ENCODE measurements at places on chromosomes 5 and 9. TPM values are rescaled to one million over a fixed set of nuclear protein-coding genes. Genes with fewer than 3 reads are reported as not detected.

CORO2A gene
- under 0.01 TPM for total RNA-seq

UBE2QL1 gene
- total RNA-seq, result not detected

F12 gene
- total RNA-seq, result under 0.01 TPM

AK8 gene
- total RNA-seq, result 0.26 TPM

OLFM1 gene
- total RNA-seq, result 2.0 TPM

GLIPR2 gene
- total RNA-seq, result 47.8 TPM

GRCh38 chr9:81777482-81777881 is 88.1 kb upstream of the TLE1 start:
- DNase-seq, result no peak

GRCh38 chr5:79181419-79182022 is 54.4 kb upstream of the JMY start:
- peak; percentile 21 for DNase-seq

GRCh38 chr9:93686880-93687236 is 110.5 kb downstream of the PHF2 start:
- DNase-seq, result no peak

DNA sequence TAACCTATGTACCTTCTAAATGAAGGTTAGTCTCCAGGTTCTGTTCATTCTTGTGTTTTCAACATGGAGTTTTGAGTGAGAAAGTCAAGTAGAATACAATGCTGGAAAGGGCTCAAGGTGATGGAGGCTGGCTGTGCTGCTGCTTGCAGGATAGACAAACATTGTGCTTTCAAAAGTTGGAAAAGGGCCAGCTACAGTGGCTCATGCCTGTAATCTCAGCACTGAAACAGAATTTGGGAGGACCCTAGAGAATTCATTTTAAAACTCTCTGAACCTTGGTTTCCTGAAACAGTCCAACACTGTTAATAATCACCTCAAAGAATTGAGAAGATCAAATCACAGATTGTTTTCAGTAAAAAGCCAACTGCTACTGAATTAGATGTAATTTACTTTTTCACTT is 15.4 kb upstream of the IARS1 start:
- DNase-seq, result no peak

DNA sequence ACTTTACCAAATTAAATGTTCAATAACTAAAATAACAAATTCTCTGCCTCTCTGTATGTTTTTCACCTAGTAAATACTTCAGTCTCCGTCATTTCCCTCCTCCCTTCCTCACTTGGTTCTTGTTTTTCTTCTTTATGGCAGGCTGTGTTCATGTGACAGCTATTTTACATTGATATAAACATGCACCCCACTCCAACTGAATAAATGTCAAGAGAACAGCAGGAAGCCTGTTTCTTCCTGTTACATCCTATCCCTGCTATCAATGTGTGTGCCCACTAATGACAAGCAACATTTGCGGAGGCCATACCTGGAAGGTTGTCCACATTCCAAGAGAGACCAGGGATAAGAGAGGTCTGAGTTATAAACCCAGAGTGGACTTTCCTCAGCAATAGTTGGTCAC is 145.2 kb upstream of the MAST4 start:
- no peak for DNase-seq

DNA sequence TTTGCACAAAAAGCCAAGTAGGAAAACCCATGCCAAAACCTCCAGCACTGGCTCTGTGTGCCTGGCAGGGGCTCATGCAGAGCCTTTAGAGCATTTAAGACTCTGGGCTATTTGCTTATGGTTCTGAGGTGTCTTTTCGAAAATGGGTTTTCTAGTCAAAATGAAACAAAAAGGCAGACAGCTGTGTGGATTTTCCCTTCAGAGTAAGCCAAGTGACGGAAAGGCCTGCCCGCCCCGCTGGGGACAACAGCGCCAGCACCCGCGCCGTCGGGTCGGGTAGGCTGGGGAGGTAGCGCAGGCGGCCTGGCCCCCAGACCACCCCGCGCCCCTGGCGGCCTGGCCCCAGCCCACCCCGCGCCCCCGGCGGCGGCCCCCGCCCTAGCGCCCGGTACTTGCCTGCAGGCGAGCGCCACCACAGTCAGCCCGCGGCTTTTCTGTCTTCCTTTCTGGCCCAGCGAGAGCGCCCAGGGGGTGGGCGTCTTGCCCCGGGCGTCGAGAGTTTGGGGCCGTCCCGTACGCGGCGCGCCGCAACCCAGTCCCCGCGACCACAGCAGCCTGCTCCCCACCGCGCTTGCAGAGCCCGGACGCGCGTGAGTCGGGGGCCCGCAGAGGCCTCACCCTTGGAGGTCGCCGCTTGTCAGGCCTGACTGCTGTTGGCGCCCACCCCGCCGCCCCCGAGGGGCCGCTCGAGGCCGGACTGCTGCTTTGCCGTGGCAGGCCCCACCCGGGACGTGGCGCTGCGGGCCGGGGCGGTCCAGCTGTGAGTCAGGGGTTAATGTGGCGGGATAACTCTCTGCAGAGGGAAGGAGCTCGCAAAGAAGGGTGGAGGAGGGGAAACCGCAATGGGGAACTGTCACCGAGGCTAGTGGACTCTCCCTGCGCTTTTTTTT is at the start of gene TICAM2:
Gene TICAM2, minus strand, starts transcription at position 779 of the 890 bp plus-strand sequence. CDS start 21,223 bp downstream, outside the sequence.
- peak; percentile 69 for DNase-seq

GRCh38 chr9:129696944-129697655 is 31.7 kb downstream of the PRRX2 start:
- peak; percentile 63 for DNase-seq

GRCh38 chr9:136827794-136828473 is 14.3 kb upstream of the AJM1 start:
- DNase-seq, result no peak

DNA sequence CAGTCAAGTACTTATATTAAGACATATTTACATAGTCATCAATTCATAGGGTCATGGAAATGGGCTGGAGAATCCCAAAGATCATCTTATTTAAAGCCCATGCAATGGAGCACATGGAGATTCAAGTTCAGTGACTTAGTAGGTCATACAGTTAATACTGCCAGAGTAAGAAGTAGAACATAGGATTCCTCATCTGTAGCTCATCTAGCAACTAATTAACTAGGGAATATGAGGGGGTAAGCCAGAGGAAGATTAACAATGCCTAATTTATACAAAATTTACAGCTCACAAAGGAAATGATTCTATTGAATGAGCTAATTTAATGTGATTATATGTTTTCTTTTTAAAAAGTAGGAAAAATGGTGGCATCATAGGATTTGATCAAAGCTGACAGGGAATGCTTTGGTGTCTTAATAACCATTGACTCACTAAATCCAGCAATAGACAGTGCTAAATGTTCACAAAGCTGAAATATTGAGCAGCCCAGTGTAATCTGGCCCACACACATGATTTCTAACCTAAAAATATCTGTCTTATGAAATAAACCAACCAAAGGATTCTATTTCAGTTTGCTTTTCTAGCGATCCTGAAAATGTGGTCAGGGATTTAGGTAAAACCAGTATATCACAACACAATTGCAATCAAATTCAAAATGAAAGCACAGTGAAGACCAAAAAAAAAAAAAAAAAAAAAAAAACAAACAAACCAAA is 53.3 kb downstream of the PRDM6 start:
- DNase-seq, result no peak

- DNase-seq, result no peak
Measured at GRCh38 chr5:54224103-54224826, 86.1 kb downstream of the ARL15 start.

GRCh38 chr5:96657068-96657467 is 5.1 kb upstream of the CAST start:
- peak; percentile 94 for DNase-seq

DNA sequence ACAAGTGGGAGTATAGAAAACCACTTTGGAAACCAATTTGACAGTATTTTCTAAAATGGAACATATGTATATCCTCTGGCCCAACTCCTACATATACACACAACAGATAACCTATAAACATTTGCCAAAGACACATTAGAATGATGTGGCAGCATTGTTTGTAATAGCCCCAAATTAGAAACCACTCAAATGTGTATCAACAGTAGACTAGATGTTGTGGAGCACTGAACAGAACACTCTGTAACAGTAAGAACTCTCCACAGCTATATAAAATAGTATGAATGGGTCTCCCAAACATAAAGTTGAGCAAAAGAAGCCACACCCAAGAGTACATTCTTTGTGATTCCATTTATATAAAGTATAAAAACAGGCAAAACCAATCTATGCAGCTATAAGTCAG is 6.1 kb downstream of the ZNF622 start:
- no peak for DNase-seq

DNA sequence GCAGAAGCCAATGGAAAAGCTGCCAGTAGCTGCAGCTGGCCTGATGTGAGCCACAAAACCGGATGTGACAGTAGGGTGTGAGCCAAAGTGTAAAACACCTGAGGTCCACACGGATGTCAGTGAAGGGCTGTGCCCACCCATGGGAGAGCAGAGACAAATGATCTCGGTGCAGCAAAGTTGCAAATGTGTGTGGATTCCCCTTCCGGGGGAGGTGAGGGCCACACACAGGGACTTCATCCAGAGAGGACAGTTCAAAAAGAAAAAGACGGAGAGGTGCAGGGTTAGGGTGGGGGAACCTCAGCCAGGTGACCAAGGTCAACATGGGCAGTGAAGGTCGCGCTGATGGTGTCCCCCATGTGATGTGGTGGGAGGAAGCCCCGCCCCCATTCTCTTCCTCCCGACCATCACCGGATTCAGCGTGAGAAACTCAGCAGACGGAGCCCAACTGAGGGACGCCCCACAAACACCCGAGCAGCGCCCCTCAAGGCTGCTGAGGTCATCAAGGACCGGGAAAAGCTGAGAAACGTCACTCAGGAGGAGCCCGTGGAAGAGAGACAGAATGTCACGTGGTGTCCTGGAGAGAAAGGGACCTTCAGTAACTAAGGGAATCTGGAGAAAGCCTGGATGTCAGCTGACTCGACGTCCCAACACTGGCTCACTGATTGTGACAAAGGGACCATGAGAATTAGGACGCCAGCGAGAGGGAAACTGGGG is 11.4 kb upstream of the PTGDS start:
- no peak for DNase-seq

- DNase-seq, result peak; percentile 64
Measured at GRCh38 chr9:15711931-15712330, 159.1 kb downstream of the CCDC171 start.

DNA sequence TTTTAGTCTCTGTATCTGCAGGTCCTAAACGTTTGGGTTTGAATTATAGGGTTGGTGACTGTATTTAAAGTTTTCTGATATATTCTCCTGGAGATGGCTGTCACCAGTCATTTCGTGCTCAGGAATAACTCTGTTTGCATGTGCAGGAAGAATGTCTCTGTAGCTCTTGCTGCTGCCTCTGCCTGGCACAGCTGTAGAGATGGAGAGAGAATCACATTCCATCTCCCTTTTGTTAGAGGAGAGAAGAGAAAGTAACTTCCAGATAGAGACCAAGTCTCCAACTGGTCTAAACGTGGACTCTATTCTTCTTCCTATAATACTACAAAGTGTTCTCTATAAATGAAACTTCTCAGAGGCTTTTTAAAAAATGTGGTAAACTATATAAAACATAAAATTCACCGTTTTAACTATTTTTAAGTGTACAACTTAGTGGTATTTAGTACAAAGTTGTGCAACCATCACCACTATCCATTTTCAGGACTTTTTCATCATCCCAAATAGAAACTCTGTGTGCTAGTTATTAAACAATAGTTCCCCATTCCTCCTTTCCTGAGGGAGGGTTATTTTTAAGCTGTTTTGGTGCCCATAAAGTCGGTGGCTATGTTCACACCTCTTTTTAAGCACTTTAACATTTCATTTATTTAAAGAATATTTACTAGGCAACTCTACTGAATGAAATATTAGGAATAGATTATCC is 20.7 kb upstream of the STARD4 start:
- DNase-seq, result no peak

GRCh38 chr9:81461196-81461595 is 228.2 kb downstream of the TLE1 start:
- DNase-seq, result peak; percentile 54

- no peak for DNase-seq
Measured at GRCh38 chr9:134318941-134319305, 7.3 kb upstream of the RXRA start.

GRCh38 chr9:133075925-133076630 is 14.3 kb downstream of the CEL start:
- peak; percentile 70 for DNase-seq

- DNase-seq, result no peak
Measured at GRCh38 chr5:132019857-132020555, 8.5 kb upstream of the ACSL6 start.

DNA sequence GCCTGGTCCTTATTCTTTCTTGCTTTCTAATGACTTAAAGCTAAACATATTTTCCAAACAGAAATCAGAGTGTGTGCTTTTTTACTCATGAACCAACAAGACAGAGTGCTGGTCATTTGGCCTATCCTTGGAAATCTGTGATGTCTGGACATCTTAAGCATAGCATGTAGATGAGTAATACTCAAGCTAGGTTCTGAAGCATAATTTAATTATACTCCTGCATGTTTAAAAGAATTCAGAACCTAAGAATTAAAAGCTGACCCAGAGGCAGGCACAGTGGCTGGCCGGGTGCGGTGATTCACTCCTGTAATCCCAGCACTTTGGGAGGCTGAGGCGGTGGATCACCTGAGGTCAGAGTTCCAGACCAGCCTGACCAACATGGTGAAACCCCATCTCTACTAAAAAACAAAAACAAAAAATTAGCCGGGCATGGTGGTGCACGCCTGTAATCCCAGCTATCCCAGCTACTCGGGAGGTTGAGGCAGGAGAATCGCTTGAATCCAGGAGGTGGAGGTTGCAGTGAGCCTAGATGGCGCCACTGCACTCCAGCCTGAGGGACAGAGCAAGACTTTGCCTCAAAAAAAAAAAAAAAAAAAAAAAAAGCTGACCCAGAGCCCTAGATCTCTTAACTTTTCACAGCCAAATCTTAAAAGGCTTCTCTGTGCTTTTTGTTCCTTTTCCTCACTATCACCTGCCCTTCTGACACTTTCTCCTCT is 16.2 kb upstream of the TJP2 start:
- no peak for DNase-seq

GRCh38 chr5:140381972-140382371 is 19.7 kb upstream of the ANKHD1 start:
- DNase-seq, result no peak

DNA sequence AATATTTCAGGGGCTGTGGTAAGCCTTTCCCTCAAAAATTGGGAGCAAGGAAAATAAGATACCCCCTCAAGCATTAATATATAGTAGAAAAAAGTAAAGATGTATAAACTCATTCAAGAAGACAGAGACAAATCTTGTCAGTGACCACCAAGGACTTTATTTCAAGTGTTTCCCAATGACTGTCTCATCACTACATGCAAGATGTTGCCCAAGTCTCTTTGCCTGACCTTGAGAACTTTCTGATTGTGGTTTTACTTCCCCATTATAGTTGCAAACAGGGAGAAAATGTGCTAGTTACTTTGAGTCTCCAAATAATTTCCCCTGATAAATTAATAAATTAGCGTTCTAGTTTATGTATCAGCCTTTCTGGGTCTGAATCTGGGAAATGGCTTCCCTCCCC is 4.0 kb upstream of the SLC46A2 start:
- DNase-seq, result no peak

GRCh38 chr9:90086101-90086511 is 481.3 kb downstream of the GADD45G start:
- DNase-seq, result no peak

DNA sequence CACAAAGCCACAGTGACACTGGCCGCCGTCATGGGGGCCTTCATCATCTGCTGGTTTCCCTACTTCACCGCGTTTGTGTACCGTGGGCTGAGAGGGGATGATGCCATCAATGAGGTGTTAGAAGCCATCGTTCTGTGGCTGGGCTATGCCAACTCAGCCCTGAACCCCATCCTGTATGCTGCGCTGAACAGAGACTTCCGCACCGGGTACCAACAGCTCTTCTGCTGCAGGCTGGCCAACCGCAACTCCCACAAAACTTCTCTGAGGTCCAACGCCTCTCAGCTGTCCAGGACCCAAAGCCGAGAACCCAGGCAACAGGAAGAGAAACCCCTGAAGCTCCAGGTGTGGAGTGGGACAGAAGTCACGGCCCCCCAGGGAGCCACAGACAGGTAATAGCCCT is 26.1 kb downstream of the HRH2 start:
- no peak for DNase-seq

Measured in fibroblast of lung (primary cell).